Small intestine (tissue), 16 donors: ENCODE measurements at places on chromosomes 7 and 10.

GRCh38 chr7:35818513-35818912 lies 17.7 kb downstream of the SEPTIN7 start:
- H3K27ac ChIP-seq, result no peak overlapping the region
- H3K4me3 ChIP-seq, result no peak overlapping the region
- no peaks in the 10 kb centered on the region for H3K4me1 ChIP-seq
- H3K27me3 ChIP-seq, result no peaks in the 10 kb centered on the region
- H3K36me3 ChIP-seq, result no peaks in the 10 kb centered on the region

- H3K27ac ChIP-seq, result no peak overlapping the region
- no peak overlapping the region for H3K4me3 ChIP-seq
- no peak for DNase-seq
- H3K36me3 ChIP-seq, result no peaks in the 10 kb centered on the region
- no peaks in the 10 kb centered on the region for H3K4me1 ChIP-seq
- H3K27me3 ChIP-seq, result no peaks in the 10 kb centered on the region
Observed at GRCh38 chr10:43160046-43160920, 22.0 kb downstream of the CSGALNACT2 start.

DNA sequence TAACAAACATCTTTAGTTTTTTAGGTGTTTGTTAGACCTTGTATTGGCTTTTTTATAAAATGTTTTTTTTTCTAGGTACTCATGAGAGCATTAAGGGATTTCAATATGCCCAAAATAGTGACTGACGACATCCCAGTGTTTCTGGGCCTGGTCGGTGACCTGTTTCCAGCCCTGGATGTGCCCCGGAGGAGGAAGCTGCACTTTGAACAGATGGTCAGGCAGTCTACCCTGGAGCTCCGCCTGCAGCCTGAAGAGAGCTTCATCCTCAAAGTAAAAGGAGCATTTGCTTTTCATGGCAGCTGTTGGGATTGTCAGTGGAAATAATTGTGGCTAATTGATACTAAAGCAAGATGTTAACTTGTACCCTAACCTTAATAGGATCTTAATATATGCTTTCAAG lies 161.5 kb downstream of the DNAH11 start:
- no peaks in the 10 kb centered on the region for H3K36me3 ChIP-seq
- H3K27me3 ChIP-seq, result no peaks in the 10 kb centered on the region
- no peak overlapping the region for H3K4me3 ChIP-seq
- H3K4me1 ChIP-seq, result no peaks in the 10 kb centered on the region
- H3K27ac ChIP-seq, result no peak overlapping the region

GRCh38 chr10:114143160-114143559 lies 30.8 kb downstream of the CCDC186 start:
- H3K36me3 ChIP-seq, result peaks cover 2% of the 10 kb centered on the region
- no peak overlapping the region for H3K4me3 ChIP-seq
- H3K4me1 ChIP-seq, result no peaks in the 10 kb centered on the region
- DNase-seq, result no peak

GRCh38 chr7:144006692-144007042 lies 6.5 kb downstream of the OR6B1 start:
- no peak for DNase-seq
- no peaks in the 10 kb centered on the region for H3K27me3 ChIP-seq
- peaks cover 4% of the 10 kb centered on the region for H3K4me1 ChIP-seq
- no peak overlapping the region for H3K4me3 ChIP-seq
- no peaks in the 10 kb centered on the region for H3K36me3 ChIP-seq
- no peak overlapping the region for H3K27ac ChIP-seq

DNA sequence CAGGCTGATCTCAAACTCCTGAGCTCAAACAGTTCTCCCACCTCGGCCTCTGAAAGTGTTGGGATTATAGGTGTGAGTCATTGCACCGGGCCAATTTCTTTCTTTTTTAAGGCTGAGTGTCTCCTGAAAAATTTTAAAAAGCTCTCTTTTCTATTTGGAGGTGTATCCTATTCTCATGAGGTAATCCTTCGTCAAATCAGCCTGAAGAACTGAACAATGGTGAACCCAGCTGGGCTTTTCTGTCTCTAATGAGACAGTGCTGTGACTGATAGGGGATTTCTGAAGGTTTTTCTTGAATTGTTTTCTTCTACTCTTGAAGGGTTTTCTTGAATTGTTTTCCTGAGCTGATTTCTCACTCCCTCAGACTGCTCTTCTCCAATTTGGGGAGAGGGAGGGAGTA lies 30.9 kb upstream of the CALU start:
- DNase-seq, result no peak
- H3K27ac ChIP-seq, result no peak overlapping the region
- no peaks in the 10 kb centered on the region for H3K4me1 ChIP-seq
- H3K4me3 ChIP-seq, result no peak overlapping the region
- H3K36me3 ChIP-seq, result no peaks in the 10 kb centered on the region

DNA sequence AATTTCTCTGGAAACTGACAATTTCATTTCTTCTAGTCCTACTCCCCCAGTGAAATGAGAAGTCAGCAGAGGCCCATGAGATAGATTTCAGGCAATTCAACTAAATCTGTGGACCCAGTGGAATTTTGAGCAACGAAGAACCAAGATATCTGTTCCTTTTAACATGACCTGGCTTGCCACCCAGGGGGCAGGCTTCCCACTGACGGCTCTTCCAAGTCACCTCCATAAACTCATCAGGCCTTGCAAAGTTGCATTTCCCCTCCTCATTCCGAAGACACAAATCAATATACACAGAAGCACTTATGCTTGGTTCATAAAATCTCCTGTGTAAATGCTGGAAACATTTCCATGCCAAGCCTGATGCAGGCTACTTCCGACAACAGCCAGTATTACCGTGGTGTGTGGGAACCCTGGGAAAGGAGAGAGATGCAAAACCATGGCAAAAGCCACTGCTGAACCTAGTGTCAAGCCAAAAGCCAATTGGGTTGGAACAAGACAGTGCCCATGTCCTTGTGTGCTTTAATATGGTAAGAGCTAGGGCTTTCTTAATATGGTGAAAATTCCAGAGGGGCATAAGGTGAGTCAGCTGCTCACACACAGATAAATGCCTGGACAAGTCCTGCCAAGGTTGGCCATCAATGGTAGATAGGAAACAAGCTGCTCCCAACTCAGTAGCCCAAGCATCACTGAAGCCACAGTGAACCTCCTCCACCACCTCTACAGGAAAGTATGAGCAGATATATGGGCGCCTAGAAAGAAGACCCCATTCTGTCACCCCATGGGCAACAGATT lies 1.6 kb downstream of the FRMD4A start:
- H3K27ac ChIP-seq, result no peak overlapping the region
- no peak overlapping the region for H3K4me3 ChIP-seq
- H3K36me3 ChIP-seq, result no peaks in the 10 kb centered on the region
- H3K4me1 ChIP-seq, result no peaks in the 10 kb centered on the region

DNA sequence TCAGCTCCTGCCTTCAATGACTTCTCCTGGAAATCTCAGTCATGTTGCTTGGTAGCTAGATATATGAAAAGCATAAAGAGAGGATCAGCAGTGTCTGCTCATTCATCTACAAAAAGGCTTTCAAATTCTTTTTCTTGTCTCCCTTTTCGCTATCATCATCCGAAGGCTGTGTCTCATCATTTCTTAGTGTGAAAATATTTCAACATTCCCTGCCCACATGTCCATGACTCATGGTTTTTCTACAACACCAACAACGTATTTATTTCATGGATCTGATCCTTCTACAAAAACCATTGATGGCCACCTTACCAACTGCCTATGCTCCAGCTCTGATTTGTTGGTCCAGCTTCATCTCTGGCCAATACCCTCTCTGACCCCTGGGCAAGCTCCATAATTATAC lies 472.5 kb upstream of the GHITM start:
- no peaks in the 10 kb centered on the region for H3K36me3 ChIP-seq
- no peak overlapping the region for H3K4me3 ChIP-seq

GRCh38 chr10:122462533-122463465 lies 1.4 kb downstream of the HTRA1 start:
- H3K4me3 ChIP-seq, result peak overlapping the region; percentile 25
- no peaks in the 10 kb centered on the region for H3K4me1 ChIP-seq
- no peaks in the 10 kb centered on the region for H3K36me3 ChIP-seq
- H3K27me3 ChIP-seq, result peaks cover 10% of the 10 kb centered on the region
- H3K27ac ChIP-seq, result peak overlapping the region; percentile 12

DNA sequence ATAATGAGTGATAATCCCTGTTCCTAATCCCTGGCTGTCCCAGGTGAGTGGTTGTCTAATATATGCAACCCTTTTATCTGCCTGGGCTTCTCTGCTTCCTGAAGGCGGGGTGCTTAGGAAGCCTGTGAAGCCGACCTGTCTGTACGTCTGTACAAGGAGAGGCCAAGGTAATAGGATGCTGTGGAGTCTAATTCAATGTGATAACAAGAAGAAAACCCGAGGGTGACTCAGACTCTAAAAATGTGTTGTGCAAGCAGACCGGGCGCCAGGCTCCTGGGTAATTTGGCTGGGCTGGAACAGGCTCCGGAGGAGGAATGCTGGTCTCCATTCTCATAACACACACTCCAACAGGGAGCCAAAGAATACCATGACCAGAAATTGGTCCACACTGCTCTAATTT lies 43.6 kb downstream of the THNSL1 start:
- H3K4me3 ChIP-seq, result no peak overlapping the region
- H3K27ac ChIP-seq, result peak overlapping the region; percentile 61
- H3K4me1 ChIP-seq, result peaks cover 4% of the 10 kb centered on the region
- H3K36me3 ChIP-seq, result no peaks in the 10 kb centered on the region

DNA sequence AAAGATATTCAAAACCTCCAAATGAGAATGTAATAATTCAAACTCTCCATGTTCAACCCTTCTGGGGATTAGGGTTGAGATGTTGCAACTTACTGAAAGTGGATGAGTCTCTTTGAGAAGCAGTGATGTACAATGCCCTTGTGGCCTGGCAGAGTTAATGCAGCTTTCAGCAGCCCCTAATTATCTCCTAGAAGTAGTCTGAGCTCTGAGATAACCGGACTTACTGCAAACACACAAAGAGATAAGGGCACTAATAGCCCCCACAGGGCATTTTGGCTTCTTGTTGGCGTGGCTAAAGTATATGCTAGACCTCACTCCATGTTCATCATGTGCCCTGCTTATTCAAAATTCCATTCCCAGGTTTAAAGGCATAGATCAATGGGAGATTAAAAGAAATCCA lies 404.7 kb downstream of the NEBL start:
- no peaks in the 10 kb centered on the region for H3K27me3 ChIP-seq
- H3K36me3 ChIP-seq, result no peaks in the 10 kb centered on the region
- no peaks in the 10 kb centered on the region for H3K4me1 ChIP-seq
- H3K27ac ChIP-seq, result no peak overlapping the region

DNA sequence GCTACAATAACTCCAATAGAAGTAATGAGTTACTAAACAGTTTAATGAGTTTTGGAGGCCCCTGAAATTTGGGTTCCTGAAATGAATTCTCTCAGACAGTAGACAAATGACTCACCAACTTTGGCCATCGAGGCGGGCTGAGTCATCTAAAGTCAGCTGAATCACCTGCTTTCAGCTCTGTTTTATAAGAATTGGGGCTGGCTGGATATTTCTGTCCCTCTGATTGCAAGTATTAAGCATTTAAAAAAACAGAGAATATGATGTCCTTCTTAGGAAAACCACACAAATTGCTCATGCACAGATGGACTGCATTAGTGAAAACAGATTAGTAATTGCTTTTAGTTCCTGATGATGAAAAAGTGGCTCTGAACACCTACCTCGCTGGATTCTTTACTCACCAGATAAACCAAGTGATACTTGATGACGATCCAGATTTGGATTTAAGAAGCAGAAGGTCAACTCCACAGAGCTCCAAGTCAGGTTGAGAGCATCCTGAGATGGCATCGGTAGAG lies 59.1 kb downstream of the ZNF365 start:
- H3K27ac ChIP-seq, result no peak overlapping the region
- no peak for DNase-seq
- H3K36me3 ChIP-seq, result no peaks in the 10 kb centered on the region
- H3K4me3 ChIP-seq, result no peak overlapping the region
- no peaks in the 10 kb centered on the region for H3K27me3 ChIP-seq

- no peak overlapping the region for H3K27ac ChIP-seq
- H3K36me3 ChIP-seq, result no peaks in the 10 kb centered on the region
- peak; percentile 29 for DNase-seq
- H3K4me3 ChIP-seq, result no peak overlapping the region
- no peaks in the 10 kb centered on the region for H3K27me3 ChIP-seq
- no peaks in the 10 kb centered on the region for H3K4me1 ChIP-seq
Observed at GRCh38 chr7:98555403-98555802, 61.7 kb upstream of the NPTX2 start.

DNA sequence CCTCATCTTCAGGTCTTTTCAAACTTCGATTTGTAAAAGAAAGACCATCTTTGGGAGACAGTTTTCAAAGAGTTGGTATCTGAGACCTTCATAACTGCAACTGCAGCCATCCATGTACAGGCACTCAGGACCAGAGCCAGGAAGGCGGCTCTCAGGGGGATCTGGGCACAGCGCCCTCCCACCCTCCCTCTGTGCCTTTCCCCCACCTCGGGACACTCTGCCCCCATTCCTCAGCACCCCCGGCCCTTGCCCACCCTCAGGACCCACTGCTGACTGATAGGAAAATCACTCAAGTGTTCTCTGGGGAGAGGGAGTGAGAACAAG lies 143.6 kb downstream of the CUBN start:
- H3K27me3 ChIP-seq, result no peaks in the 10 kb centered on the region
- H3K27ac ChIP-seq, result no peak overlapping the region
- no peak for DNase-seq

DNA sequence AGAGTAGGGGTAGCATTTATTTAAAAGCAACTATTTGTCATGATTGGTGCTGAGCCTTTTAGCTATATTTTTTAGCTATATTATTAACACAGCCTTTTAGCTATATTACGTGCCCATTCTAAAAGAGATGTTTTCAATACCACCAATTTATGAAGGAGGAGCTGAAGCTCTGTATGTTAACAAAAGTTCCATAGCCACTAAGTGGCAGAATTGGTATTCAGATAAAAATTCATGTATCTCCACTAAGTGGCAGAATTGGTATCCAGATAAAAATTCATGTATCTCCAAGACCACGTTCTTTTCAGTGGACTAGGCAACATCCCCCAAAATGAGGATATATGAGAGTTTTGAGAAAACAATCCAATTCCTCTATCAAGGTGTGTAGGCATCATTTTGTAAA lies 268.6 kb downstream of the HGF start:
- no peak for DNase-seq
- H3K27ac ChIP-seq, result no peak overlapping the region
- no peak overlapping the region for H3K4me3 ChIP-seq
- no peaks in the 10 kb centered on the region for H3K36me3 ChIP-seq

- H3K4me1 ChIP-seq, result no peaks in the 10 kb centered on the region
- DNase-seq, result no peak
- H3K36me3 ChIP-seq, result no peaks in the 10 kb centered on the region
- H3K27ac ChIP-seq, result no peak overlapping the region
- H3K4me3 ChIP-seq, result no peak overlapping the region
Observed at GRCh38 chr7:90889210-90889609, 293.1 kb downstream of the CDK14 start.

GRCh38 chr7:33895025-33895804 lies 10.1 kb upstream of the BMPER start:
- H3K4me3 ChIP-seq, result no peak overlapping the region
- no peaks in the 10 kb centered on the region for H3K27me3 ChIP-seq
- no peaks in the 10 kb centered on the region for H3K36me3 ChIP-seq
- H3K4me1 ChIP-seq, result no peaks in the 10 kb centered on the region
- H3K27ac ChIP-seq, result no peak overlapping the region
